A375 (cell line): ENCODE measurements at places on chromosomes 7 and 10. TPM values are rescaled to one million over a fixed set of nuclear protein-coding genes. Genes with fewer than 3 reads are reported as not detected.

The CALHM3 gene
- total RNA-seq = 0.34 and 1.2 TPM in 2 replicates

The PDE6C gene
- total RNA-seq = not detected in 2 replicates

The C1QL3 gene
- not detected in 2 replicates for total RNA-seq

The ARHGEF35 gene
- 0.03 TPM in 1 of 2 replicates, not detected in the other for total RNA-seq
